Cerebellar nuclear complex (tissue), 1 donor: ENCODE measurements at places on chromosomes 12 and 14.

- no peak for DNase-seq
These were observed 1133.9 kb downstream of the AACS start for GRCh38 chr12:126198966-126199692.

DNA sequence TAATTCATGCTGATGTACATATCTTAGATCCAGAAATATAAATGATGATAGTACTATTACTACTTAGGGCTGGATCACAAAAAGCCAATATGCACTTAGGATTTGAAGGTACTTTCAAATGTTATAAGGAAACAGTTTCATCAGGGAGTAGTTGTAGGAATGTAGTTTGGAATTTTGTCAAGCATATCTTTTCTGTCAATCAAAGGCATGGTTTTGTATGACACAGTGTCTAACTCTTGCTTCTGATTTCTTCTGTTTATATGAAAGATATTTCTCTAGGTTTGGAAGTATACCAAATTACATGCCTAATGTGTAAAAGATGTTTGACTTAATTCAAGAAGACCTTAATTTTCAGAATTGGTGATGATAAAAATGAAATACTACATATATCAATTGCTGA, 135.7 kb downstream of the RAD51B start:
- DNase-seq, result no peak

DNA sequence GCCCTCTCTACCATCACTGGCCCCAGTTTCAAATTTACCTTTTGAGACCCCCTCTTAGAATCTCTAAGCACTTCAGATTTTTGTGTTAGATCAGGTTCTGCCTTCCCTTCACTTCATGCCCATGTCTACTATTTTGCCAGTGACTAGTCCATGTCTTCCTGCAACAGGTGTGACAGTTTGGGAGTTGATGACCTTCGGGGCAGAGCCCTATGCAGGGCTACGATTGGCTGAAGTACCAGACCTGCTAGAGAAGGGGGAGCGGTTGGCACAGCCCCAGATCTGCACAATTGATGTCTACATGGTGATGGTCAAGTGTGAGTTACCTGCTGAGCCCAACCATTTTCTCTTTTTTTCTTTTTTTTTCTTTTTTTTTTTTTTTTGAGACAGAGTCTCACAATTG, 5.8 kb upstream of the PA2G4 start:
- no peak for DNase-seq

DNA sequence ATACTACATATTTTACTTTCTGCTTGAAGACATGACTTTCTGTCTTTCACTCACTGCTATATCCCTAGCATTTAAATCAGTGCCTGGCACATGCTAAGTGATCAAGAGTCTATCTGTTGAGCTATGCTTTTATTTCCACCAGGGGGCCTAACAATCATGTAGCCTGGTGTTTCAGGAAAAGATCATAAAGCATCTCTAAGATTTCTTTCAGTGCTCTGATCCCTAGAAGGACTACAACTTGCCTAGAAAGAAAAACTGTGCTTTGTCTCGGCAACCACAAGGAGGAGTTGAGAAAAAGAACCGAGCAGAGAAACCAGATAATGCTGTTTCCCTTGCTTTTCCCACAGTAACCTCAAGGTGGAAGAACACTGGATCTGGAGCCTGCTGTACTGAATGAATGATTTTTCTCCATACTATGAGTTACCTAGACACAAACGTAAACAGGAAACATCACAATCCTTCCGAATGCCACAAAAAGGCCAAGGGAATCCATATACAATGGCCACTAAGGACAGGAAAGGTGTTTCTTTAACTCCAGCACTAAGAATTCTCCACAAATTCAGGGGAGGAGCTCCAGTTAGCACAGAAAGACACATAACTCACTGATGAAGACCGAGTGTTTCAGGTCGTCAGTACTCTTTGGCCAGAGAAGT, 1.2 kb downstream of the CRY1 start:
- DNase-seq, result peak; percentile 44

DNA sequence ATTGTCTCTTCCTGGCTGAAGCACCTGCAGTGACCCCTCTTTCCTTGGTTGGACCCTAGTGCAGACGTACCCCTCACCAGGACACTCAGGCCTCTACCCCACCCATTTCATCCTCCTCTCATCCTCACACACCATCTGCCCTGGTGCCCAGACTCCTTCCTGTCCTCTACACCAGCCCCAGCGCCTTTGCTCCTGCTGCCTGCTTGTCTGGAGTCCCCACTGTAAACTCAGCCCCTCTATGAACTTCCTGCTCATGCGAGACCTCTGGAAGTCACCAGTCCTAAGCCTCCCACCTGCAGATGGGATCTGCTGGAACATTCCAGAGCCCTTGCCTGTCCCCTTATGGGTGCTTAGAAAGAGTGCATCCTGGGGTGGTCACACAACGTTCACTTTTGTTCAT, 242.5 kb downstream of the ADGRD1 start:
- DNase-seq, result no peak

- DNase-seq, result no peak
These were observed 930.2 kb upstream of the FOXG1 start for GRCh38 chr14:27836386-27836785.

DNA sequence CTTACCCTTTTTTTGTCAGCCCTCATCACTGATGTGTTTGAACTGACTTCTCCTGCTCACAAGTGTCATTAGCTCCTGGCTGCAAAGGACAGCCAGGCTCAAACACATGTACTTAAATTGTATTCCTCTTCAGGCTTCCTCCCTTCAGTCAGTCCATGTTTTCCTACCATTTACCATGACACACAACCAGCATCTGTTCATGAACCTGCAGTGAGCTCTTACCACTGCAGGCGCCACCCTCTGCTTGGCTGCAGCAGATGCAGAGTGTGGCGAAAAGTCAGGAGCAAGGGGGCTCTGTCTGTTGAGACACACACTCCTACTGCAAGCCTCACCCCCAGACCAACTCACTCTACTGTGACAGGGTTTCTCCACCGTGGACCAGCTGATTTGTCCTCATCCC, 70.2 kb downstream of the TSPAN11 start:
- DNase-seq, result no peak

DNA sequence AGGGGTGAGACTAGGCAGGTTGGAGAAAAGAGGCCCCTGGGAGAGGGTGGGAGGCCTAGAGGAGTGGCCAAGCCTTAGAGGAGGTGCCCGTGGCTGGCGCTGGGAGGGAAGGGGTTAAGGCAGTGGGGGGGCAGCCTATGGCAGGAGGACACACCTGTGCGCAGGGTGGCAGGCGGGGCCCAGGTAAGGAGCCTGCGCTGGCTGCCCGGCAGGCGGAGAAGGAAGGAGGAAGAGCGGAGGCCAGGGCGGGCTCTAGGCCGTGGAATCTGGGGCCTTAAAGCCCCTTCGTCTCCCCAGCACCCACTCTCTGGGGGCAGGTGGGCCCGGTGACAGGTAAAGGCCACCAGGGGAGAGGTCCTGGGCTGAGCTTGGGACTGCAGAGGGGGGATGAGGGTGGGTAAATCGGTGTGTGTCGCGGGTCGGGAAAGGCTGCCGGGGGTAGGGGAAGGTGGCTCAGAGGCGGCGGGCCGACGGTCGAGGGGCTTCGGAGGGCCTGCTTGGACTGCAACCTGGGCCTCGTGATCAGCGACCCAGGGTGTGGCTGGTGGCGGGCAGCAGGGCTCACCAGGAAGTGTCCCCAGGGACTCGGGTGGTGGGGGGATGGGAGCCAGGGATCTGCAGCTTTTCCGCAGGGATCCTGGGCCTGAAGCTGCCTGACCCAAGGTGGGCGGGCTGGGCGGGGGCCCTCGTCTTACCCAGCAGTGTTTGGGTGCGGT, 7.3 kb downstream of the PHB2 start:
- DNase-seq, result no peak

DNA sequence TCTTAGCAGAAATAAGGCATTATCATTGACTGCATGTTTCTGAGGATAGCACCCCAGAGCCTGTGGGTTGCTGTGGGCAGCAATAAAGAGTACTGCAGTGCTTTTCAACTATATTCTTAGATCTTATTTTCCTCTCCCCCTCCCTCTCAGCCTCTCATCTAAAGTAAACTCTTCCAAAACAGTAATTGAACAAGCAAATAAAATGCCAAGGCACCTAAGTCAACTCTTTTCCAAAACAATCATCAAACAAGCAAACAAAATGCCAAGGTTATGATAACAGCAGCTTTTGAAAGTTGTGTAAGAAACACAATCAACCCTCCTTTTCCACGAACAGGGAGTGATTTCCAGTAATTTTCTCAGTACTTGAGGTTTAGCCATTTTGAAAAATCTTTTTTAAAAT, 1542.6 kb downstream of the AACS start:
- no peak for DNase-seq

DNA sequence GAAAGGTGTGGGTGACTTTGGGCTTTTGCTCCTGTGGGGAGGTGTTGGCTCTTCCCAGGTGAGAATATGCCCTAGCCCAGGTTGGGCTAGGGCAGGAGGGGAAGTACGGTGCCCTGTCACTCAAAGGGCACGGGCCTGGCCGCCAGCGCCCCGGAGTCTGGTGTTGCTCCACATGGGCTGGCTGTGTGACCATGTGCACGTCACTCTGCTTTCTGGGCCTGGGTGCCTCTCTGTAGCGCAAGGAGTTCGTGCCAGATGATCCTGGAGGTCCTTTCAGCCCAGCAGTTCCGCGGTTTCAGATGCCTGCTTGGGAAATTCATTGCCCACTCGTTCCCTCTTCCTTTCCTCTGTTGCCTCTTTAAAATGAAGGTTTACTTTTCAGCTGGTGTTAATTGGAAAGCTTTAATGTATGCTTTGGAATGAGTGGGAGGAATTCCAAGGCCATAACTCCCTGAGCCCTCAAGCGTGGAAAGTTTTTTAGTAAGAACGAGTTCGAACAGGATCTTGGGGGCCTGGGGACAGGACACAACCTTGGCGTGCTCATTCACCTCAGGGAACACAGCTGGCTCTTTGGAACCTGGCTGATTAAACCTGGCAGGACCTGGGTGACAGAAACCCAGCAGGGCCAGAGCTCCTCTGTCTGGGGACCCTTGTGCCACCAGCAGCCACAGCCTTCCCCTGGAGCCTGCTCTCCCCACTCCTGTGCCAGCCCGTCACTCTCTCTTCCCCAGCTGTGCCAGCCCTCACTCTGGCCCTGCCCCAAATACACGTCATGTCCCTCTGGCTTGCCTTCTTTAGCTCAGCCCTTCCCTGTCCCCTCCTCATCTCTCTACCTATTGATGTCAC, 42.8 kb downstream of the TSPAN9 start:
- no peak for DNase-seq

- DNase-seq, result no peak
These were observed 27.4 kb downstream of the NOS1 start for GRCh38 chr12:117334051-117334450.

GRCh38 chr12:109759595-109759994, 46.0 kb downstream of the FAM222A start:
- DNase-seq, result no peak

DNA sequence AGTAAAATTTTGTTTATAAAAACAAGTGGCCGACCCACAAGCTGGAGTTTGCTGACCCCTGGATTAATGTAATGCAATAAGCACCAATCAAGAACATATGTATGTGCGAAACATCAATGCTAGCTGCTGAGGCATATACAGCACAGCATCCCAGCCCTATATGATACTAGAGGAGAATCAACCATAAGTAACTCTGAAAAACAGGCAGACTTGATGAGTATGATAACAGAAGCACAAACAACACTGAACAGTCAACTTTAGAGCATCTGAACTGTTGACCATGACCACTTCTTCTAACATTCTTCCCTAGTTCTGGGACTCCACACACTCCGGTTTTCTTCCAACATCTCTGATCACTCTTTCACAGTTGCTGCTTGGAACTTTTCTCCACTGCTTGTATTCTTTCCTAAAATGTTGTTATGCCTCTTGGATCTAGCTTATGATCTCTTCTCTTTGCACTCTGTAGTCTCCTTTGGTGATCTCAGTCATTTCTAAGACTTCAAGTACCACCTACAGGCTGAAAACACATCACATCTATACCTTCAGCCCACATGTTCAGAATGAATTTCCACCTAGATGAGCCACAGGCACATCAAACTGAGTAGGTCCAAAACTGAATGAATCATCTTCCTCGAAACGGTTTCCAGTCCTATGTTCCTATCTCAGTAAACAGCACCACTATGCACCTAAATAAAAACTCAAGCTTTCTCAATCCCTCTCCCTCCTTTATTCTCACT, 57.2 kb downstream of the STXBP6 start:
- DNase-seq, result no peak

DNA sequence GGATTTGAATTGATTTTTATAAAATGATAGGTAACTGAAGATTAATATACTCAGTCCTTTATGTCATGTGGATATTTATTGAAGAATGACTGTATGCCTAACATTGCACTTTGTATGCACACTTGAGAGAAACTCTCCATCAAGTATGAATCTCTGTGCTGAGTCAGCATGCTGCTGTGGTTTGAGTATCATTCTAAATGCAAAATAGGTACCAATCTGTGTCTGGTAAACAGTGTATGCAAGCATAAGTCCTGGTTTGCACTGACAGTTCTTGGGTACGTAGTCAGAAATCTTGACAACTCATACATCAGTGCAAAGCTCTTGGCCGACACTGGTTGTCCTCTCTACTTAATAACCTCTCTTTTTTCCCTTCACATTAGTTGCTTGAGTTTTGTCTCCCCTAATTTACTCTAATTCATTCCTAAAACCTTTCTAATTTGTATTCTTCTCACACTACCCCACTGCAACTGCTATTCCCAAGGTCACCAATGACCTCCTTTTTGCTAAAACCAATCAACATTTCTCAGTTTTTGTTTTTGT, 21.8 kb downstream of the MGAT4C start:
- no peak for DNase-seq

GRCh38 chr14:92551044-92551841, 37.7 kb downstream of the RIN3 start:
- no peak for DNase-seq

DNA sequence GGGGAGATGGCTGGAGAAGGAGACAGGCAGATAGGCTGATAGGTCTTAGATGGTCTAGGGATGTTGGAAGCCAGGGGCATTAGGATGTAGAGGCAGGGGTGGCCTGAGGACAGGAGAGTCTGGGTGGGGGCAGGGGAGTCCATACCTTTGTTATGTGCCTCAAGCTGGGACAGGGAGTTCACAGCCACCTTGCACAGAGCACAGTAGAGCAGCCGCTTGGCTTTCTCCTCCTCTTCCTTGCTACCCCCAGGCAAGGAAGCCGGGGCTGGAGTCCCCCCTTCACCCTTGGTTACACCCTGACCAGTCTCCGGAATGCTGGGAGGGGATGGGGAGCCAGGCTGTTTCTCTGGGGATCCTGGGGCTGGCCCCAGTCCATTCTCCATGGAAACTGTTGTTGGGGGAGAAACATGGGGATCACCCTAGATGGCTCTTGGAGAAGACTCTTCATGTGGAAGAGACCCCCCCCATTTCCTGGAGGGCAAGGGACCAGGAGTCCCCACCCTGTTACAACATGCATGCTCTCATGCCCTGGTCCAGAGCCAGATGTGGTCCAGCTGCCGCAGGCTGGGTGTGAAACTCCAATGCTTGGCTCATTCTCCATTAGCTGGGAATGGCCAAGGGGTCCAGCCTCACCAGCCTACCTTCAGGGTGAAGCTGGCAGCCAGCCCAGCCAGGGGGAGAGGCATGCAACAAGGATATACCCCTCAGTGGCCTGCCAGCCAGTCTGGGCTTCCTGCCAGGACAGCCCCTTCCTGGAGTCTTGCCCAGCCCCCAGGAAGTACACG, 7.2 kb upstream of the GPR84 start:
- no peak for DNase-seq
